LNCaP clone FGC (cell line): ENCODE measurements at places on chromosomes 11 and 22.
A peak's percentile ranks its signal among the peaks of the same experiment; 100 is the strongest.

DNA sequence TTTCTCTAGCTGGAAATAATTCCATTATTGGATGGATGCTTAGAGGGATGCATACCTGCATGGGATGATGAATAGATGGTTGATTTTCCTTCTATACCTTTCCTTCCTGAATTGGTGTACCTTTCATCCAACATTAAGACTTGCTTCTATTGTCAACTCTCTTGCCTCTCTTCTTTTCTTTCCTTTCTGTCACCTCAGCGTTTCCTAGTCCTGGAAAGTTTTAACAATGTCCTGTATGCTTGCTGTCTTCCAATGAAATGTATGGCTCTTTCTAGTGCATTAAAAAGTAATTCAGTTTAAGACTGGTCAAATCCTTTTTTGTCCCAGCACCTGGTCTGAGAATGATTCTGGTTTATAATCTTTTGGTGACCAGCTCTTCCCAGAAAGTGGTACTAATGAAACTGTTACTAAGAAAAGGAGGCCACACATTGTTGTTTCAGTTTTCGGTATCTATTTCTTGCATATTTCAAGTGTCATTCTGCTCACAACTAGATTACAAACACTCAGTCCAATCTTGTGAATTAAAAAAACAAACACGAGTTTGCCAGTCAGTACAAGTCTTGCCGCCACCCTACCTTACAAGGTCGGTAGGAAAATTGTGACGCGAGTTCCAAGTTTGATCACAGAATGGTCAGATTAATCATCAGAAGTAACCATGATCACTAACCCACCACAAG lies 8.0 kb downstream of the POU2AF1 start:
- DNase-seq, result no peak

- peak; percentile 25 for DNase-seq
Observed at GRCh38 chr22:50129121-50129736, 39.4 kb downstream of the MOV10L1 start.

DNA sequence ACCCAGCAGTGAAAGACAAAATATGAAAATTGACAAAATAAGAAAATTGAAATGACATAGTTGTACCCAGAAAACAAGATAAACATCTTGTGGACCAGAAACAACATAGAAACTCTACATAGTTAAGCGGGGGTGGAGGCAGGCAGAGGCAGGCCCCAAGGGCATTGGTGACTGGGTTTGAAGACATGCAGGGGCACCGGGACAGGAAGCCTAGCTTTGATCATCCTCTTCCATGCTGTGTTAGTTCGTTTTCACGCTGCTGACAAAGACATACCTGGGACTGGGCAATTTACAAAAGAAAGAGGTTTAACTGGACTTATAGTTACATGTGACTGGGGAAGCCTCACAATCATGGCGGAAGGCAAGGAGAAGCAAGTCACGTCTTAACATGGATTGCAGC lies 33.5 kb upstream of the CRTAM start:
- DNase-seq, result no peak

- DNase-seq, result peak; percentile 43
Observed at GRCh38 chr22:26529345-26529744, 17.1 kb upstream of the TFIP11 start.

DNA sequence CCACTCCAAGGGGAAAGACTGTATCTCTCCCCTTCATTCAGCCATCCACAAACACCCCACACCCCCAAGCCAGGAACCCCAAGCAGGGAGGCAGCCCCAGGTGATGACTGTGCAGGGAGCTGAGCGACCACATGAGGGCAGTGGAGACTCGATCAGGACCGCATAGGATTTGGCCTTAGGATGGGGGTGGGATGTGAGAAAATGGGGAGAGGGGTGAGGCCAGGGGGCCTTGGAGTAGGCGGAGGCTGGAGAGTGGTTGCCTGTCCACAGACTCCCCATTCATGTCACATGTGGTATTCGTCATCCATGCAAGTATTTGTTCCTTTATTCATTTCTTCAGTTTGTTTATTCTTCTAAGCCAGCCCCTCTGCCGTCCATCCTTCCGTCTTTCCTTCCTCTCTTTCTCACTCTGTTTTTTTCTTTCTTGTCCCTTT lies 2.7 kb upstream of the RHOD start:
- DNase-seq, result no peak

DNA sequence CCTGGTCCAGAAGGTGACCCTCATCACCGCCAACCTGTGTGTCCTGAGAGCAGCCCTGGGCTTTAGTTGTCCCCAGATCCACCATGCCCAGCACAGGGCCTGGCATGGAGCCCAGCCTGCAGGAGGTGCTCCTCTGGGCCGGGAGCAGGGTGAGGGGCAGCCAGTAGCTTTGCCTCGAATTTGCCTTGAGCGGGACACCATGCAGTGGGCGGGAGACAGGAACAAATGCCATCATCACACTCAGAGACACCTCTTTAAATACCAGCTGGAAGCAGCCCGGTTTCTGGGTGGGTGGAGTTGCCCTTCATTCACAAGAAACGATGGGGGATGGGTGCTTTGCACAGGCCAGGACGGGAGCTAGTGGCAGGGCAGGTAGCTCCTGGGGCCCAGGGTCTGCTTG lies 19.3 kb downstream of the FLRT1 start:
- no peak for DNase-seq

DNA sequence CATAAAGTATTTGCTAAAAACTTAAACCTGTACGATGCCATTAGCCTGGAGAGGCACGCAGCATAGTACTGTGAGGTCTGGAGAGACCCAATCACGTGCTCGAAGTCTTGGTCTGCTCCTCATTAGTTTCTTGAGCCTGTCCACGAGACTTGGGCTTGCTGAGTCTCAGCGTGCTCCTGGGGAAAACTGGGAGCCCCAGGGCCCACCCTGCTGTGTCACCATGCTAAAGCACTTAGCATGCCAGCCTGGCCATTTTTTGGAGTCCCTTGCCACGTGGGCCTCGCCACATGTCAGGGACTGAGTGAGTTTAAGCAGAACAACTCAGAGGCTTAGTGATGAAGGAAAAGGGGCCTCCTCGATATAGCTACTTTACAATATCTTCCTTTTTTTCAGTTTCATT lies 2.6 kb downstream of the CDC45 start:
- no peak for DNase-seq

DNA sequence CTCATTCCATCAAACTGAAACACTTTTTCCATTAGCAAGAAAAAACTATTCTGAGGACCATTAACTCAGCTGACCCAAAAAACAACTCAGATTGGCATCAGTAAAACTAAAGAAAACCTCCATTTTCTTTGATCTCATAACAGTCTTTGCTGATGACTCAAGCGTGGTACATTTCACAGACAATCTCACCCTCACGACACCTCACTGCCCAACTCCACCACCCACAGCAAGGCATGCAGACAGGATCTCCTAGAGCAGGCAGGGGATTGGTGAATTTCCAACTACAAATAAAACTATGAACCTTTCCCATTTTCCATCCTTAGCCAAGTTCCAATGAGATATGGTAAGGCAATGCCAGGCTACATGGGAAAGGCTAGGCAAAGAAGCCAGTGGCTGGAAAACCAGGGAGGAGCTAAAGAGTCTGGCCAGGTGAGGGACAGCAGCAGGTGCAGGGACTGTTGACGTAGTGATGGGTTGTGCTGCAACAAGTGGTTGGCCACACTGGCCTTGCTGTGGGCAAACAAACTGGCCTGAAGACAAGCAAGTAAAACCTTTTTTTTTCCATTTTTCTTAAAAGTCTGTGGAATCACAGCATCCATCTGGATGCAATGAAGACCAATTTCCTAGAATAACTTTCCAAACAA lies 97.2 kb downstream of the SERGEF start:
- DNase-seq, result no peak

GRCh38 chr11:76347466-76347865 lies 33.5 kb downstream of the THAP12 start:
- DNase-seq, result no peak

GRCh38 chr11:44778195-44779100 lies 51.7 kb downstream of the TSPAN18 start:
- DNase-seq, result no peak

GRCh38 chr11:33640730-33641371 lies 59.8 kb downstream of the C11orf91 start:
- no peak for DNase-seq

DNA sequence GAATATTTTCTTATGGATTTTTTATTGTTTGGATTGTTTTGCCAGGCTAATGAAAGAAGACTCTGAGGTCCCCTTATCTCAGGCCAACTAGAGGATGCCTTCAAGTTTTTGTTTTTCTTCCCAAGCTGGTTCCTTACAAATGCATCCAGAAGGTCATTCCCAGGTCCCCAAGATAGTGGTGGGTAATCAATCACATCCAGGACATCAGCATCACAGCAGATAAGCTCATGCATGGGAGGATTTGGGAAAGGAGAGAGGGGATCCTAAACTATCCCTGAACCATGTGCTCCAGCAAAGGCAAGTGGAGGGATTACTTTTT lies 20.7 kb downstream of the FZD4 start:
- DNase-seq, result no peak

DNA sequence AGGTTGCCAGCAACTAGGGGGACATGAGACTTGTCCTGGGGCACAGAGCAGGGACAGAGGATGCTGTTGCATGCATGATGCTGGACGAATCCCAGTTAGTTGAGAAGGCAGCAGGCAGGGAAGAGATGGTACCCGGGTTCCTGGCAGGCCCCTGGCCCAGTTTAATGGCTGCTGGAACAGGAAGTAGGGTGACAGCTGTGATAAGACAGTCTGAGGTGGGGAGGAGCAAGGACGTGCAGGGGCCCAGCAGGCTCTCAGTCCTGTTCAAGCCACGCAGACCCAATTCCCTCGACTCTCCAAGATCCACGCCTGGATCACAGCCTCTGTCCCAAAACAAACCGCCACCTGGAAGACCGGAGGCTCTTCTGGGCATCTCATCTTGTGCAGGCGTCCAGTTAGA lies 32.0 kb downstream of the LRRC10B start:
- no peak for DNase-seq

- no peak for DNase-seq
Observed at GRCh38 chr22:27231266-27231665, 570.3 kb downstream of the MN1 start.

DNA sequence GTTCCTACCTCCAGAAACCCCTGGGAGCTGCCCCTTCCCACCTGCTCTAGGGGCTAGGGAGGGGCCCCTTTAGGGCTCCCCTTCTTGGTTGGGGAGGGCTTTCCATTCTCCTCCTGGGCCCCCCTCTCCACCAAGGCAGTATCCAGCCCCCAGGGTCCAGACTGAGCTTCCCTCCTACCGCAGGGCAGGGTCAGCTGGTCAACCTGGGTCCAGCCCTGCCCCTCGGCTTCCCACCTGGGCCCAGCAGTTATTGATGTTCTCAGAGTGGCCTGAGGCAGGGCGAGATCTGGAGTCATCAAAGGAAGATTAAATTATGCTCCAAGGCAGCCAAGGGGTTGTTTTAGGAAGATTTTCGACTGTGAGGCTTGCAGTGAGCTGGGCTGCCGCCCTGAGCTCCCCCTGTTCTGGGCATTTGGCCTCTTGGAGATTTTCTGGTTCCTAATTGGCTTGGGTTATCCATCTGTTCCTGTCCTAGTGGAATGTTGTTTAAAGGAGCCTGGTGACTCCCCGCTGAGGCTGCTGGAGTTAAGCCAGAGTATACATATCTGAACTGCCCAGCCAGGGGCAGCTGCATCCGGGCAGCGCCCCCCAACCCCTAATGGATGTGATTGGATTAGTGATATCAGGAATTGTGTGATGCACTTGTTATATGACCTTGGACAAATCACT lies 1.8 kb upstream of the SLC22A8 start:
- DNase-seq, result peak; percentile 28

GRCh38 chr11:1336836-1337646 lies 27.6 kb upstream of the TOLLIP start:
- DNase-seq, result no peak

- DNase-seq, result no peak
Observed at GRCh38 chr11:3616721-3617460, 24.9 kb downstream of the ART5 start.

DNA sequence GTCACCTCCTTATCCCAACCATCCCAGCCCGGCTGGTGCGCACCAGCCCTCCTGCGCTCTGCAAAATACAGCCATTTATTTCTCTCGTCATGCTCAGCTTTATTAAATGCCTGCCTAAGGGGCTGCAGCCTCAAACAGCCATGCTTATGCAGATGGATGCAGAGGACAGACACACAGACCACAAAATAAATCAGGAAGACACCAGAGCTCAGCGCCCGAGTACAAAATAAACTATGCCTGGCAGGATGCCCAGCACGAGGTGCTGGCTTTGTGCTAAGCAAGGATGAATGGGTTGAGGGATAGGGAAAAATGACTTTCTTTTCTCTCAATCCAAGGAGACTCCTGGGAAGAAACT lies 70.5 kb downstream of the RPUSD4 start:
- no peak for DNase-seq

DNA sequence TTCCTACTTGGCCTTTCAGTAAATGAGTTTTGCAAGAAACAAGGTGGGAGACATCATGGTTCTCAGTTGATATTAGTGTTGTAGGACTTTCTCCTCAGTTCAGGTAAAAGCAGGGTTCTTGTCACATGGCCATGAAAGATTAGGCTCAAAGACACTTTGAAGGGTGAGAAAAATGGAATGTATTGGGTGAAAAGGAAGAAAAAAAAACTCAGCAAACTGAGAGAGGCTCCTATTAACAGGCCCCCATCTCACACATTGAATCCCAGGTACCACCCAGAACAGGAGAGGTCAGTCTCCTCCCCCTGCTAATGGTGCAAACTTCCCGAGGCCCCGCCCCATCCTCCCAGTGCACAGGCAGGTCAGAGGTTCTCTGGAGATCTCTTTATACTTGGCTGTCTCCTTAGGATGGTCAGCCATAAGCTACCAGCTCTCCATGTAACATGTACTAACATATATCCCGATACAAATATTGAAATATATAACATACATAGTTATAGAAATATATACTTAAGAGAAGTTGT lies 62.2 kb downstream of the MICAL2 start:
- DNase-seq, result no peak

- DNase-seq, result no peak
Observed at GRCh38 chr22:31530823-31531195, 34.5 kb downstream of the SFI1 start.

DNA sequence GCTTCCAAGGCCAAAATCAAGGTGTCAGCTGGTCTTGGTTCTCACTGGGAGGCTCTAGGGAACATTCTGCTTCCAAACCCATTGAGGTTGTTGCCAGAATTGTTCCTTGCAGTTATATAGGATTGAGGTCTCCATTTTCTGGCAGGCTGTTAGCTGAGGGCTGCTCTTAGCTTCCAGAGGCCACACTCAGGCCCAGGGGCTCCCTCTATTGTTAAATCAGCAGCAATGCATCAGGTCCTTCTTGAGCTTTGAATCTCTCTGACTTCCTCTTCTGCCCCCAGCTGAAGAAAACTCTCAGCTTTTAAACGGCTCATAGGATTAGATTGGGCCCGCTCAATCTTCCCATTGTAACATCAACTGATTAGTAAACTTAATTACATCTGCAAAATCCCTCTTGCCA lies 39.3 kb upstream of the BSX start:
- DNase-seq, result no peak

GRCh38 chr11:104015649-104016415 lies 20.6 kb upstream of the DDI1 start:
- no peak for DNase-seq
